Colonic mucosa (tissue), 4 donors: ENCODE measurements at places on chromosomes 5 and 9.
A peak's percentile ranks its signal among the peaks of the same experiment; 100 is the strongest.

DNA sequence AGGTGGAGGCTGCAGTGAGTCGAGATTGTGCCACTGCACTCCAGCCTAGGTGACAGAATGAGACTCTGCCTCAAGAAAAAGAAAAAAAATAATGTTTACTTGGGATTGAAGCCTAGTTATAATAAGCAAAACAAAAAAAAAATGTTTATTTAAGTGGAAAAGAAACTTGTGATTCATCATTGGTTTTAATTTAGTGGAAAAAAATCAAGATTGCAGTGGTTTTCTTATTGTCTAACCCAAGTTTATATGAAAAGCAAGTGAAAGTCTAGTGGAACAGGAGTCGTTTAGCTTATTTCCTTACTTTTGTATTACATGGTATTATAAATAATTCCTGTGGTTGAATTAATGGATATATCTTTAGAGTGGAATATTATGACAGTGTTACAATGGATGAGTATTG is 8.4 kb downstream of the CNOT8 start:
- no peak for DNase-seq

DNA sequence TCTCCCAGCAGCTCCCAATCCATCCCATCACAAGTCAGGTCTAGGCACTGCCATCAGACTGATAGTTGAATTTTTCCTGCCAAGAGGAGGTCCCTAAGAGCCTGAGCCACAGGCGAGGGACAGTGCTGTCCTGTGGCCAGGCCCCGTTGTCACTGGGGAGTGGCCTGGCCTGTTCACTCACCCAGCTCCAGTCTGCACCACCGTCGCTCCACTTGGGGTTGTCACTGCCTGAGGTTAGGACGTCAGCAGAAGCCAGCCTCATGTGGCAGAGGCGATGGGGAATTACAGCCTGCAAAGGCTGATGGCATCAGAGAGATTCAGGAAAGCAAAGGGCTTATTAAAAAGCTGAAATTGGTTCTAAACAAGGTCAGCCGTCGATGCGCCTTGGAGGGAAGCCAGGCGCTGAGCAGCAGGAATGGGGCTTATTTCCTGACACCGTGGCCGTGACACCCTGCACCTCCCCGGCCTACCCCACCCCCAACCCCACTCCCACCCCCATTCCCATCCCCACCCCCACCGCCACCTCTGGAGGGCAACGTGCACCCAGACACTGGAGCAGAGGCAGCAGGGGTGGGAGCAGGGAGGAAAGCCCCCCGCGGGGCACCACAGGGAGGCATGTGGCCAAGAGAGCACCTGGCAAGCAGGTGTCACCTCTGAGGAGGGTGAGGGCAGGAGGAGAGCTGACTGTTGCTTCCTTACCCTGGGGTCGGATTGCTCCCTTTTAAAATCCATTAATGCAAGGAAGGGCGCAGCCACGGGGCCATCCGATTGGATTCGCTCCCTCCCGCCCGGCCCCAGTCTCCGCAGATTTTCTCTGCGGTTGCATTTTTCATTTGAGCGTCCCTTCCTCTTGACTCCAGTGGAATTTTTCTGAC is 3.1 kb upstream of the DBH start:
- no peak for DNase-seq

GRCh38 chr9:134723037-134723436 is 81.4 kb downstream of the COL5A1 start:
- DNase-seq, result no peak

DNA sequence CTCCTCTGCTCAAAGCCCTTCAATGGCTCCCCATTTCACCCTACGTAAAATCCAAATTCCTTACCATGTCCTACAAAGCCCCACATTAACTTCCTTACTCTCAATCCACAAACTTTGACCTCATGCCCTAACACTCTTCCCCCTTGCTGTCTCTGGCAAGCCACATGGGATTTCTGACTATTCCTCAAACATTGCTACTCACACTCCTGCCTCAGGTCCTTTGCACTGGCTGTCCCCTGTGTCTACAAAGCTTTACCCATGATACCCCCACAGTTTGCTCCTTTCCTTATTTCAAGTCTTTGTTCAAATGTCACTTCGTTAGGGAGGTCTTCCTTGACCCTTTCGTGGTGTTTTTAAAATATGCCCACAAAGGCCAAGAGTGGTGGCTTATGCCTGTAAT is 40.4 kb upstream of the MATR3 start:
- no peak for DNase-seq

GRCh38 chr9:5459289-5459829 is 9.0 kb downstream of the CD274 start:
- no peak for DNase-seq

DNA sequence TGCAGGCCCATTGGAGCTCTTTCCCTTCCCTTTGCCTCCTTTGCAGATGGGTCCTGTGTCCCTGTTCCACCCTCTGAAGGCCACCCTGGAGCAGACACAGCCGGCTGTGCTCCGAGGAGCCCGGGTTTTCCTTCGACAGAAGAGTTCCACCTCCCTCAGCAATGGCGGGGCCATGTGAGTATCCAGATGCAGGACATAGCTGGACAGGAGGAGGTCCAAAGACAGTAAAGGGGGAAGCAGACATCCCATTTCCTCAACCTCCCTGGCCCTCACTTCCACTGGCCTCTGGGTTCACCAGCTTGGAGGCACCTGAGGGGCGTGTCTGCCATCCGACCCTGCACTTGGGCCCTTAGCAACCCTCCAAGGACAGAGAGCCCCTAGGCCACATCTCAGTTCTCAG is 237.9 kb downstream of the CACNA1B start:
- no peak for DNase-seq

DNA sequence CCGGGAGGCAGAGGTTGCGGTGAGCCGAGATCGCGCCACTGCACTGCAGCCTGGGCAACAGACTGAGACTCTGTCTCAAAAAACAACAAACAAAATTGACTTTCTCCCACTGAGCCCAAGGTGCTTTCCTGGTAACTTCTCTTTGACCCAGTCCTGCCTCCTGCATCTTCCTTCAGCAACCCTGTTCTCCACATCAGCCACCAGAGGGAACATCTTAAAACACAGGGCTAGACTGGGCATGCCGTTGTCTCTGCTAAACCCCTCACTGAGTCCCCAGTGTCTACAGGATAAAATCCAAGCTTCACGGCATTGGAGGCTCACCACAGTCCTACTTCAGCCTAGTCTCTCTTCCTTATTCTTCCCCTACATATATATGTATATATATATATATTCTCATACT is 39.8 kb upstream of the KCNMB1 start:
- DNase-seq, result no peak

GRCh38 chr5:120550358-120550757 is 86.3 kb downstream of the PRR16 start:
- no peak for DNase-seq

DNA sequence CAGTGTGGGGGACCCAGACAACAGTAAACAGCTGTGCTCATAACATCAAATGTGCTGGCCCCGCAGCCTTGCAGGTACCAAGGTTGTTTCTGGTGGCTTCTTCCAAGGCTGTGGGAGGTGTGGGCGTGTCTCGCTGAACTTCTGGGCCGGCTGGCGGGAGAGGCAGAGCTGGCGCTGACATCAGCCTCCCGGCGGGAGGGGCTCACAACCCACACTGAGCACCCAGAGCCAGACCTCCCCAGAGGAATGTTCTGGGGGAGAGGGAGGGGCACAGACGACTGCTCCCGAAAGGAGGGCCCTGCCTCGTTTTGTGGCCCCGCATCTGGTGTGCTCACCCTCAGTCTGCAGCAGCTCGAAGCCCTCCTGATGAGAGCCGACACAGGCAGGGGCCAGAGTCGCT is 6.9 kb upstream of the SLC12A7 start:
- peak; percentile 84 for DNase-seq

GRCh38 chr5:152883066-152883775 is 478.1 kb upstream of the NMUR2 start:
- no peak for DNase-seq

GRCh38 chr5:69305512-69305911 is 27.1 kb downstream of the CCDC125 start:
- no peak for DNase-seq

- no peak for DNase-seq
These were observed 93.4 kb downstream of the PLPPR1 start for GRCh38 chr9:101121836-101122399.

DNA sequence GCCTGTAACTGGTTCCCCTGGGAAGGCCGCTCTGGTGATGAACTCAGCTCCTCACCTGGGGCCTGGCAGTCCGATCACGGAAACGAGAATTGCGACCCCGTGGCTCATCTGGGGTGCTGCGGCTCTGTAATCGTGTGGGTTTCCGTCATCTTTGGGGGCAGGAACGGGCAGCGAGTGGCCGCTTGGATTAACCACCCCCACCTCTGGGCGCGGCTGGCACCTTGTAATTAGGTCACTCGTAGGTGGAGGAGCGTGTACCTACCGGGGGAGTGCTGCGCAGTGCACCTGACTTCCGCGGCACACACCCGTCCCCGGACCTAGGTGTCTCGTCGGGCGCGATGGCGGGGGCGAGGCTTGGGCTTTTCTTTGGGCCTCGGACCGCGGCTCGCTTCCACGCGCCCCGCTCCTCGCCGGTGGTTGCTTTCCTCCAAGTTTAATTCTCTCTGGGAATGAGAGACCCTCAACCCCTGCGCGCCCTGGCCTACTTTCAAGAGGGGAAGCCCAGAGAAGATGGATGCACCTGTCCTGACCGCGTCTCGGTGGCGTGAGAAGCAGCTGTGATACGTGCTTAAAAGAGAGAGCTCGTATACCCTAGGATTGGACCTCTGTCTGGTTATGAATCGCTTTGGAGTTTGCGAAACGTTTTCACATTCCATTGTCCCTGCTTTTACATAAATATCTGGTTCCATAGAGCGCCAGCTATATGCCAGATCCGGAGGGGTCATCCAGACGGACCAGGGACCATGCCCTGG is 744 bp upstream of the PPP2CA start:
- peak; percentile 89 for DNase-seq

DNA sequence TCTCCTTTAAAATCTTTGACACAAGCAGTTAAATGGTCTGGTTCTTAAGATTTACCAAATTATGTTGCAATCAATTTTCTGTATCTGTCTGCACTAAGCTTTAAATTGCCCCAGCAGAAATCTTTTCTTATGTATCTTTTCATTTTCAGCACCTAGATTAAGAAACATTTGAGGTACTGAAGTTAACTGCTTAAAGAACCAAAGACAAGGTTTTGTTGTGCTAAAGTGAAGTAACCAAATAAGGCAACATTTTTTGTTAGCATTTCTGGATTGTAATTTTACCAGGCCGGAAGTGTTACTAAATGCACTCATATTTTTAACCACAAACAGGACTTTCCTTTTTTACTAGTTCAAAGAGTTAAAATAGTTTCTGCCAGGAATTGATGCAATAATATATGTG is 24.1 kb upstream of the MTAP start:
- no peak for DNase-seq

GRCh38 chr5:10559151-10559550 is 4.7 kb upstream of the ANKRD33B start:
- no peak for DNase-seq

- no peak for DNase-seq
These were observed 306.2 kb downstream of the ARHGAP26 start for GRCh38 chr5:143076377-143076776.

DNA sequence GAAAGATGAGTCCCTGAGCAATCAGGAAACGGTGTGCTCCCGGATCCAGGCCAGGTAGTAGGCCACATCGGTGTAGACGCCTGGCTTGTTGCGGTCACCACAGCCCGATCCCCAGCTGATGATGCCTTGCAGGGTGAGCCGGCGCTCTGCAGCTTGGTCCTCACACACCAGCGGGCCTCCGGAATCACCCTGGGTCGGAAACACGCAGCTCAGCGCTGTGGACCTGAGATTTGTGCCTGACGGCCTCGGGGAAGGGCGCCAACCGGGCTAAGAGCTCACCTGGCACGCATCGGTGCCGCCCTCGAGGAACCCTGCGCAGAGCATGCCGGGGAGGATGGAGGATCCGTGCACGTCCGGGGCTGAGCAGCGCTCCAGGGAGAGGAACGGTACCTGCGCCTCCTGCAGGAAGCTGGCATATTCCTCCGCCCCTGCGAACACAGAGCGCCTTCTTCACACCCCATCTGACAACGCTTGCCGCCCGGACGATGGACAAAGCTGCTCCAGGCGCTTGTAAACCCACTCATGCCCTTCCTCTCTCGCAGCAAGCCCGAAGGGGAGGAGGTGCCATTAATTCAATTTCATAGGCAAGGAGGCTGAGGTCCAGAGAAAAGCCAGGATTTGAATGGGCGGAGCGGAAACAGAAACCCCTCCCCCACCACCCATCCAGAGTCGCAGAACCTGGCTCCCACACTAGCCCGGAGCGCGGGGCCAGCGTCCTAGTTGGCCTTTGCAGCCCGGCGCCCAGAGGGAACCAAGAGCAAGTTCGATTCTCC is 2.0 kb upstream of the PFN3 start:
- DNase-seq, result peak; percentile 91

DNA sequence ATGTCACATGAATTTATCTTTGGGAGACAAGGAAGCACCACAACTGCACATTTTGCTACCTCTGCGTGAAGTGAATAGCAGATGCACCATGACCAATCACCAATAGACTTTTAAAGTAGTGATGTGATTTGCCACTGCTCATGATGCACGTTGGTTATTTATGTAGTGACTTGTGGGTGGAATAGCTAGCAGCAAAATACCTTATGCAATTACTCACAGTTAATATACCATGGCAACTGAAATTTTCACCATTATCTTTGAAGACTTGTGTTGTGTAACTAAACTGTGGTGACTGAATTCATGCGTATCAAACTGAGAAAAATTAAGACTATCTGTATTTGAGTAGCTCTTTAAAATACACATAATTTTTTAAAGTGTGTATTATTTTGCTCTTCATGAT is 46.2 kb upstream of the TUSC1 start:
- no peak for DNase-seq

- peak; percentile 52 for DNase-seq
These were observed 2.0 kb downstream of the DENND1A start for GRCh38 chr9:123927625-123928532.

DNA sequence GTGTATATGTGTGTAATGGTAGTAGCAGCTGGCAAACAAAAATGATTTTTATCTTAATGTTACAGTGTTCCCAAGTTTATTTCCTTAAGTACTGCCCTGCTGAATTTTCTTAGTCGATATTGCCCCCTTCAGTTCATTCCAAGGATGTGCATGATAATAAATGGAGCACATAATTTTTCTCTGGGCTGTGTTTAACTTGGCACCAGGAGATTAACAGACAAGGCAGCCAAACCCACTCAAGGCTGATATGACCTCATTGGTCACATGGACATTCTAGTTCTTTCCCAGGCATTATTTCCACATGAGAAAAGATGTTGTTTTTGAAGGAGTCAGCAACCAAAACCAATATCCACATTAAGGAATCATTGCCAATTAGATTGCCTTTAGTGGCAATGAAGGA is 61.8 kb downstream of the COX7C start:
- peak; percentile 18 for DNase-seq

DNA sequence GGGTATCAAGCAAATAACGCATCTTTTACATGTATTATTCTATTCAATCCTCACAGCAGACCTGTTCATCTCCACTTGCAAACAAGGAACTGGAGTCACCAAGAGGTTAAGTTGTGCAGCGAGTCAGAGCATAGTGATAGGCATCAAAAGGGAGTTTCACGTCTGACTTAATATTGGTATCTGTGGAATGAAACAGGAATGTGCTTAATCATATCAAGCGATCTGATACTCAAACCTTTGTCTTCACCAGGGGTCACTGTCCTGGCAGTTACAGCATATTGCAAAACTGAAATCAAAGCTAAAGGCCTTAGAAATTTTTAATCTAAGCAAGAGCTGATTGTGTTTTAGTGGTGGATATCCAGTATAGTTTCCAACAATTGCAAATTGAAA is 271.6 kb downstream of the PLK2 start:
- DNase-seq, result no peak
